ENCODE measurements at places on chromosomes 2 and 18.

GRCh38 chr2:107534926-107535325 is 291.8 kb upstream of the RGPD4 start:
- DNase-seq: no peak

GRCh38 chr18:8011361-8011760 is 444.2 kb downstream of the PTPRM start:
- no peak for DNase-seq

GRCh38 chr18:70418546-70419311 is 129.9 kb downstream of the SOCS6 start:
- DNase-seq: no peak

DNA sequence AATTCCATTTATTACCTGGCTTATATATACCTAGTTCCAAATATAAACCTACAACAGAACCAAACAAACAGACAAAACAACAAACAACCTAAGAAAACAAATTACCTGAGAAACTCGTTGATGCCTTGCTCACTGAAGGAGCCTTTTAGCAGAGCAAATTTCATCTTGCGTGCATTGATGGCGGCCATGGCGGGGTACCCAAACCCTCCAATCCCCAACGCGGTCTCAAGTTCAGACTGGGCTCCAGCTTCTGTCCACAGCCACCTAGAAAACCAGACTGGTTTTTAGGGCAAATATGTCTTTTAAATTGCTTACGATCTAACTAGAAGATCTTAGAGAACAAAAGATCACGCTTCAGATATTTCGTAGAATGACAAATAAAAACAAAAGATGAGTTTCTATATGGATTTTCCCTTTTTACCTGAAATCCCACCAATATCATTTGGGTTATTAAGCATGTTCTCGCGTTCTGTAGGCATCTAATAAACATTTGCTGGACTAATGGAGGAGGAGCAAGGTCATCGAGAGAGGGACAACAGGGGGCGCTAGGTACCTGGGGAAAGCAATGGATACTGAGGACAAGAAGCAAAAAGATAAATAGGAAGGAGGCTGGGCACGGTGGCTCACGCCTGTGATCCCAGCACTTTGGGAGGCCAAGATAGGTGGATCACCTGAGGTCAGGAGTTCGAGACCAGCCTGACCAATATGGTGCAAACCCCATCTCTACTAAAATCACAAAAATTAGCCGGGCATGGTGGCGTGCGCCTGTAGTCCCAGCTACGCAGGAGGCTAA is 25.2 kb downstream of the PDIA6 start:
- no peak for DNase-seq

DNA sequence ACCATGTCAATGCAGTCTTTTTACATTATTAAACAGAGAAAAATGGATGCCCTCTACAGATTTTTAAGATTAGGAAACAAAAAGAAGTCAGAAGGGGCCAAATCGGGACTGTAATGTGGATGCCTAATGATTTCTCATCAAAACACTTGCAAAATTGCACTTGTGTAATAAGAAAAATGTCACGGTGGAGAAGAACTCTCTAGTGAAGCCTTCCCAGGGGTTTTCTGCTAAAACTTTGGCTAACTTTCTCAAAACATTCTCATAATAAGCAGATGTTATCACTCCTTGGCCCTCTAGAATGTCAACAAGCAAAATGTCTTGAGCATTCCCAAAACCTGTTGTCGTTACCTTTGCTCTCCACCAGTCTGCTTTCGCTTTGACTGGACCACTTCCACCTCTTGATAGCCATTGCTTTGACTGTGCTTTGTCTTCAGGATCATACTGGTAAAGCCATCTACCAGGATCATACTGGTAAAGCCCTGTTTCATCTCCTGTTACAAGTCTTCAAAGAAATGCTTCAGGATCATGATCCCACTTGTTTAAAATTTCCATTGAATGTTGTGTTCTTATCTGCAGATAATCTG is 226.8 kb downstream of the TNS1 start:
- DNase-seq: no peak

DNA sequence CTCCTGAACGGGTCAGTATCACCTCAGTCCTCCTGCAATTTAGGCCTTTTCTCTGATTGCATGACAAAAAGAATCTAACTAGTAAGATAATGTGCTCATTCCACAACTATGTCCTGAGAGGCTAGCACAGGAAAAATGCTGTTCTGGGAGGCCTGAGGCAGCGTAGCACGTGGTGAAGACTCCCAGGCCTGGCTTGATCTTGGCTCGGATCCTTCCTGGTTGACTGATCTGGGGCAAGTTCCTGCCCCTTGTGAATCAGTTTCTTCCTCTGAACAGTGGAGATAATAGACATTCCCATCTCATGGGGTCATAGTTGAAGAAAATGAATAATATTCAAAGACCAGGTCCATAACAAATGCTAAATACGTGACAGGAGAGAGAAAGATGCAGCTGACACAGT is 12.3 kb downstream of the FBLN7 start:
- no peak for DNase-seq

DNA sequence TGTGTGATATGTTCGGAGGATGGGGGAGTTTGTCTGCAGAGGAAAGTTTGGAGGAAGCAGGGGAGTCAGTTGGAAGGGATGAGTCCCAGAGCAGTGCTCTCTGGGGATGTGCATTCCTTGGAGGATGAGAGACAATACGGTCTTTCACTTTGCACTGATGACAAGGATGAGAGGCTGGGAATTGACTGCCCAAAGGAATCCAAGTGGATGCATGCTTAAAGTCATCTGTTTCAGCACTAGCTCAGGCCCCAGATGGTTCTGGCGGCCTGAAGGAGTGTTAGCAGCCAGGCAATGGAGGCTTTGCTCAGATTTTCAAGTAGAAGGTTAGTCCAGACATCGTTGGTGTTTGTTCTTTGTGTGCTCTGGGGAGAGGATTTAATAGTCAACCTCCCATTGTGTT is 100.2 kb downstream of the CRIM1 start:
- no peak for DNase-seq

DNA sequence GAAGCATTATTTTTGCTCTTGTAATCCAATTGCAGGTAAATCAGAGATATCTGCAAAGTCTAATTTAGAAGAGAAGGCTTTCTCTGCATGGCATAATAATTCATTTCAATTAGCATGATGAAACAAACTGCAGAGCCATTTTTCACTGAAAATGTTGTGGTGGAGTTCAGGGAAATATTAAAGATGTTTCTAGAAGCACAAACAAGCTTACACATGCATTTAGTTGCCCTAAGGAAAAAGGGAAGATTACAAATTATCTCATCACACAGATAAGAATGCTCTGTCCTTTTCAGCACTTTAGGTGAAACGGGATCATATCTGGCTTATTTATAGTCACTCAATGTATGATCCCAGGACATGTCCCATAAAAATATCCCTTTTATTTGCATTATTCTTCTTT is 252.1 kb upstream of the TANK start:
- DNase-seq: no peak

- no peak for DNase-seq
These were observed 372.2 kb downstream of the NYAP2 start for GRCh38 chr2:225771701-225772100.

DNA sequence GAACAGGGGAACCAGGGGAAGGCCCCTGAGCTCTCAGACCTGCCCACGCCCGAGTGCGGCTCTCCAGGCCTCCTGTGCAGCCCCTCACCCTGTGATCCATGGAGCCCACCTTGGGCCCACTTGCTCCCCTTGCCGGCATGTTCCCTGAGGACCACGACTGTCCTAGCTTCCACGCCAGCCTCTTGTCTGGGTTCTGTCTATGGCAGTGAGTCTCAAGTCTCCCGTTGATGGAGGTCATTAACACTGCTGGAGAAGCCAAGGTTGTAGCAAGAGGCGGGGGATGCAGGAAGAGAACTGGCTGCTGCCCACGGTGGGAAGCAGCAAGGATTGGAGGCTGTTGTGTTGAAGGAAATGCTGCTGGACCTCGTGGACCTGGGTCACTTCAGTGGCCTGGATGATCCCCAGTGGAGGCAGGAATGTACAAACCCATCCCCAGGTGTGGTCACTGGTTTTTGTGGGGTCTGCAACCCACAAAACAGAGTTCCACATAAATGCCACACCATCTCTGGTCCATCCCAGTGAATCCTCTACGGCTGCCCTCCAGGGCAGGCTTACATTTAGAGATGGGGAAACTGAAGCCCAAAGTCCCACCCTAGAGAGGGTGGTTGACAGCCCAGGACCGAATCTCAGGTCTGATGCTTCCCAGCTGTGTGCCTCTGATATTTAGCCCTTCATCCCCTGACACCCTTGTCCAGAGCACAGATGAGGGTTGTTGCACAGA is 150.3 kb downstream of the NDUFA10 start:
- no peak for DNase-seq

- no peak for DNase-seq
These were observed 1934.3 kb downstream of the SUCLG1 start for GRCh38 chr2:82524826-82525225.

DNA sequence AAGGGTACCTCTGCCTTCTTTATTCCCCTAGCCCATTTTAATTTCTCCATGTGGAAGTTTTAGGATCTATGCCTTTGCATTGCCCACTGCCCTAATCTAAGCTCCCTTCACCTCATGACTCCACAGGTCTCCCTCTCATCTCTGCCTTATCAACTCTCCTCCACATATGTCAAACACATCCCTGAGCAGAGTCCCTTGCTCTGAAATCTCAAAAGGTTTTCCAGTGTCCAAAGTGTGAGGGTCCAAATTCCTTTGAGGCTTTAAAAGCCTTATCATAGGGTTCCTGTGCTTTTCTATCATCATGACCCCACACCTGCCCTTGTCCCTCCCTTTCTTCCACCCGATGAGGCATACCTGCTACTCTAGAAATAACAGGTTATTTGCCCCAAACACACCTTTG is 38.6 kb downstream of the SLC4A1AP start:
- DNase-seq: no peak

- no peak for DNase-seq
These were observed 3.7 kb upstream of the PCBP1 start for GRCh38 chr2:70083344-70084156.

GRCh38 chr2:113799375-113799774 is 42.9 kb upstream of the SLC35F5 start:
- DNase-seq: no peak

DNA sequence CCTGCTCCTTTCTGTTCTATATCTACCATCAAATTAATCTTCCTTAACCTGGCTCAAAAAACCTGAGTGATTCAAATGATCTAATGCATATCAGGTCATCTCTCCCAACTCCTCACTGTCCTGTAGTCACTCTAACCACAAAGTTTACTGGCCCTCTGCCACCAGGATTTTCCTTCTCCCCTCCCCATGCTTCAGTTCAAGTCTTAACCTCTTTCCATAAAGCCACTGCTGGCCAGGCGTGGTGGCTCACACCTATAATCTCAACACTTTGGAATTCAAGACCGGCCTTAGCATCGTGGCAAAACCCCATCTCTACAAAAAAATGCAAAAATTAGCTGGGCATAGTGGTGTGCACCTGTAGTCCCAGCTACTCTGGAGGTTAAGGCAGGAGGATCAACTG is 7.5 kb upstream of the SP3 start:
- no peak for DNase-seq

GRCh38 chr2:112256654-112257053 is 1.8 kb upstream of the ZC3H8 start:
- no peak for DNase-seq

DNA sequence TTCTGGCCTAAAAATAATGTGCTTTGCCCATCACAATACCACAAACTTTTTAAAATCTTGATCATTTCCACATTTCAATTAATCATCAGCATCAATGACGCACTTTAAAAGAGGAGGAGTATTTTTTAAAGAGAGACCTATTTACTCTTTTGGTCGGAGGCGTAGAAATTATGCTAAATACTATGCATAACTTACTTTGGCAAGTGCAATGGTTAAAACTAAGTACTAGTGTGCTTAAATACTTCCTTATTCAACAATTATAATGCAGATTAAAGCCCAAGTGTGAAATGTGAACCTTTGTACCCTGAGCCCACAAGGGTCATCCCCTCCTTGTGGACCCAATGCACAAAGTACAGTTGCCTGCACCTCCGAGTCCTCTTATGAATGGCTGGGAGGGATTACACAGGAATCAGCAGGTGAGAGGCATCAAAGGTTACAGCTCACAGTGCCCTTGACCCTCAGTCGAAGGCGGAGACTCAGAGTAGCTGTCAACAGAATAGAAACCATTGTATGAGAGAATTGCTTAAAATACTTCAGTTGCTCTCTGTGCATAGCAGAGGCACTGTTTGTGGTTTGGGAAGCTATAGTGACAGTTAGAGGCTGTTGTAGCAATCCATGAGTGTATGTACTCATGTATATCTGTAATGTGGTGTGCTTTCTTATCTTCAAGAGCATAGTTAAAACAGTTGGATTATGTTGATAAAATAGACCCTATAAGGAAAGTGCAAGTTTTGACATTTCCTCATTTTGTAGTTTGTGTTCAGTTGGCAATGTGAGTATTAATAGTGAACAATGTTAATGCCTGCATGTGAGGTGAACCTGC is 151.7 kb upstream of the ITGA4 start:
- DNase-seq: no peak

DNA sequence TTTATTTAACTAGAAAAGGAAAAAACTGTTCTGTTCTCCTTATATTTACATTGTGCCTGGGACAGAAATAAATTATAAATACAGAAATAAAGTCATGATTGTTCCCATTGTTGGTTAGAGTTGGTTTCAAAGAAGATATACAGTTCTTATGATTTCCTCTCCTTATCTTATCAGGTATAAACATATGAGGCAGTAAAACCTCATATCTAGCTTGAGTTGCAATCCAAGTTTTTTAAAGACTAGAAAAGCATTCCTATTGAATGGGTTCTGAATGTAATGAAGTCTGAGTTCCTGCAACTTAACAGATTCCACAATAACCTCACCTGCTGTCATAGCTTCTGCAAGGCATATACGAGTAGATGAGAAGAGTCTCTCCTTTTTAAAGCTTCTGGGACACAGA is 114.7 kb upstream of the CAVIN2 start:
- no peak for DNase-seq

DNA sequence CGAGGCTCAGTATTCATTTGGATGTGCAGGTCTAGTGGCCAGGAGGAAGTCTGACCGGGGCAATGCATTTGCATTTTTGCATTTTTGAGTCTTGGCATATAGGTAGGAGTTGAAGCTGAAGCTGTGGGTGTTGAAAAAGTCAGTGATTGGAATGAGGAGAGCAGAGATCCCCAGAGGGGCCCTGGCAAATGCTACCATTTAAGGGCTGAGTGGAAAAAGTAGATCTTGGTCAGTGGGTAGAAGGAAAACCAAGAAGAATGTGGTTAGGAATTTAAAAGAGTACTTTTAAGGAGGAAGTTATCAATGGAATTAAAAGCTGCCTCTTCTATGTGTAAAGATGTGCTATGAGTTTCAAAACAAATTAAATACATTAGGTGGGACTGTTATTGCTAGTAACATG is 143.0 kb downstream of the ZEB2 start:
- no peak for DNase-seq

Data from stimulated activated CD8-positive, alpha-beta memory T cell treated with anti-CD3 and anti-CD28 coated beads, Interleukin-4, amount 100 ng/mL, for 4 hours (primary cell).